ENCODE measurements at places on chromosomes 4 and X.

- no peak for DNase-seq
These were observed 41.2 kb downstream of the NPY5R start for GRCh38 chr4:163384926-163385325.

- no peak for DNase-seq
These were observed 7.9 kb upstream of the PTPN13 start for GRCh38 chr4:86586160-86586572.

DNA sequence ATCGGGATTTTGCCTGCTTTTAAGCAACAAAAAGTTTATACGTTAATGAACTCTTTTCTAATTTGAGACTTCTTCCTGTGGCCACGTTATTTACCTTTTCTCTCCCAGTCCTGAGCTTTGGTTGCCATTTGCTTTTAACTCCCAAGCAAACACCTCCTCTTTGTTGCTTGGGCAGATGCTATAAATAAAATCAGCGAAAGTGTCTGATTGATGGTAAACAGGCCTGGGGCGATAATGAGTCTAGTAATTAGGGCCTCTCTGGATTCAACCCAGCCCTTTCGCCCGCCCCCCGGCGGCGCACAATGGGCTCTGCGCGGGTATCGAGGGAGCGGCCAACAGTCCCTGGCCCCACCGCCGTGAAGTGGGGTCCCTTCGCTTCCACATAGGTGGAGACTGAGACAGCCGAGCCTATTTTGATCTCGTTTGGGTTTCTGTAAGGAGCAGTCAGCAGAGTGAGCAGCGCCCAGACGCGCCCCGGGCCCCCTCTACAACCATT is 790 bp downstream of the CLGN start:
- no peak for DNase-seq

DNA sequence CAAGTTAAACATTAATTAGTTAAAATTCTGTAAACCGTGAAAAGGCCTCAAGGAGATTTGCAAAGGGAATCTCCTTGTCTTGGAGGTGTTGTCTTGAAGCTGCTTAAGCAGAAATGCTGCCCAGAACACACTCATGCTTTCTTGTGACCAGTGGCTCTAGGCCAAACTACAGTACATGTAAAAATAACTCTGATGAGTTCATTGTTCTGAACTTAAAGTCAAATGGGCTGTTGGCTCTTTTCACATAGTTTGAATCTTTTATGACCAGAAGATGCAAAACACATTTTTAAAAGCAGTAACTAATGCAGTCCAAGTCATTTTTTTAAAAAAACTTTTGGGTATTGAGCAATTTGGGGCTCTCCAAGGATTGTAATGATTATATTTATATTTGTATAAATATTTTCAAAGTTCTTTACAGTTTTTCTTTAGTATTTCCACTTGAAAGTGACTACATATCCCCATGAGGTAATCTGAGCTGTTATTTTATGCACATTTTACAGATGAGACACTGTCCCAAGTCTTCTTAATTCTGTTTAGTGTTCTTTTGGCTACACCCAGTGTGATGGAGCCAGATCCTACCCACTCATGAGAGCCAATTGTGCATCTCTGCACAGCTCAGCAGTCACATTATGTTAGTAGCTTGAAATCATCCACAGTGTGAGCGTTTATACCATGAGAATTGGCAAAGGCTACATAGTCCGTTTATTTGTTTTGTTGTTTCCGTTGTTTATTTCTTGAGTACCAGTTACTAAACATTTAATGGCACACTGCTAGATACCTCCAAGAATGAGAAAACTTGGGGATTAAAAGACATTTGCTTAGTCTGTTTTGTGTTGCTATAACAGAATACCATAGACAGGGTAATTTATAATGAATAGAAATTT is 112.8 kb upstream of the ATXN3L start:
- peak; percentile 32 for DNase-seq

- no peak for DNase-seq
These were observed 12.1 kb upstream of the TLR8 start for GRCh38 chrX:12894074-12895030.

DNA sequence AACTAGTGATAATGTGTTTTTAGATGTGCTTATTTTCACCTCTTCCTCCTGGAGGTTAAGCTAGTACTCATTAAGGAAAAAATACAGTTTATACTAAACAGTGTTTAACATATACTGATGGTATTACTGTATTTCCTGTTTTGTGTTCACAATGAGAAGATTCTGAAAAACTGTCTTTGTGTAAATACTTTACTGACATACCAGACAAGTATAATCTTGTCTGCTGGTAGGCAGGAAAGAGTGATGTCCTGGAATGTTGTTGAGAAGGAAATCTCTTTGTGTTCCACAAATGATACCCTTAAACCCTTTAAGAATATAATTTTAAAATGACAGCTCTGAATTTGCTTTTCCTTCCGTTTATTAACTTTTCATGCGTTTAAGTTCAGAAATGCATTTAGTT is 205.5 kb upstream of the NUDT6 start:
- DNase-seq: no peak

DNA sequence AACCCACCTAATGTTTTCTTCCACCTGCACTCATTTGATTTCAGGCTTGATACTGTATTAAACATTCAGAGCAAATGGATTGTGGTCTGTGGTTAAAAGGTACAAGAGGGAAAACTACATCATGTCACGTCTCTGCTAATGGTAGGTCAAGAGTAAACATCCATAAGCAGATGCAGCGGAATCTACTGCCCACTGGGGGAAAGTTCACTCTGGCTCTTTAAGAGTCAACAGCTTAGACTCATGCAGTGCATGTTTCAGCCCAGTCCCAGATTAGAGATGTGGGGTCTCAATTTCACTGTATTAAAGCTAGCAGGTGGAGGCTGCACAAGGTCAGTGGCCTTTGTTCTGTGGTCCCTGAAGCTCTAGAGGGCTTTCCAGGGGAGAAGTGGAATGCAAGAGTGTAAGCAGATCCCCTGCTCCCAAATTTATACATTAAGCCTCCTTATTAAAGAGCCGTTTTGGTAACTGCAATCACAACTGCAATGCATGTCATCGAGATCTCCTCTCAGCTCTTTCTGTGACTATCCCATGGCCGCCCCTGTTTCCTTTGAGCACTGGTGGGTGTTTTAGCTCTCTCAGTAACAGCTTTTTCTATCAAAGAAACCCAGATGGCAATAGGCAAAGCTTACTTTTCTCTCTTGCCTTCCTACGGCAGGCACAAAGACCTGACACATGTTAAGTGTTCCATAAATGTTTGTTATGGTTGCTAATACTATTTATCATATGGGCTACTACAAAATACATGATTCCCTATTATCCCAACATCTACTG is 53.4 kb downstream of the LDB2 start:
- peak; percentile 31 for DNase-seq

DNA sequence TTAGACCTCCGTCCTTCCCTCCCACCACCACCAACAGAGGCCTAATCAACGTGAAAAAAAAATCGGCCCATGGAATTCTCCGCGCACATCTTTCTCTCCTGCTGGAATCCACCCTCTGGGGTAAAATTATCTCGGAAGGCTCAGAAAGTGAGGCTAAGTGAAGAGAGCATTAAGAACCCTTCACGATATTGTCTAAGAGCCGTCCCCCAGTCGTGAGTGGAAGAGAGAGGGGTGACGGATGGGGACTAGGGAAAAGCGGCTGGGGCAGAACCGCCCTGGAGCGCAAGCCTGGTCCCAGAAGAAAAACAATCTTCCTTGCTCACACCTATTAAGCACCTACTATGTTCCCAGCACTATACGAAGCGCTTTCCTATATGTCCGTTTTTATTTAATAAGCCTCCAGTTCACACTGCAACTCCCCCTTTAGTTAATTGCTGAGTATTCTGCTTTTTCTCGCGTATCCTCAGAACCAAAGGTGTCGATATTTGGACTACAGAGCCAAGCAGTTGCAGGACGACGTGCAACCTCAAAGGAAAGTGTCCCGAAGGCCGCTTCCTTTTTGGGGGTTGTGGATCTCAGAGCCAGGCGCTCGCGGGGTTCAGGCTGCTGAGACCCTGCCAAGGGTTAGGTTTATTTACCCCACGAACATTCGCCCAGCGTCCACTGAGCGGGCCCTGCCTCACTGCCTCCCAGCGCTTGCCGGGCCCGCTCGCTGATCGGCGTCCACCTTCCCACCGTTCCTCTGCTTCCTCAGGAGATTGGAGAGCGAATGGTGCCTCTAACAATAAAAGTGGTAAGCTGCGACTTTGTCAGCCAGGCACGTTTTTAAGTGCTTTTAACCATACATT is 889 bp downstream of the MGARP start:
- no peak for DNase-seq

DNA sequence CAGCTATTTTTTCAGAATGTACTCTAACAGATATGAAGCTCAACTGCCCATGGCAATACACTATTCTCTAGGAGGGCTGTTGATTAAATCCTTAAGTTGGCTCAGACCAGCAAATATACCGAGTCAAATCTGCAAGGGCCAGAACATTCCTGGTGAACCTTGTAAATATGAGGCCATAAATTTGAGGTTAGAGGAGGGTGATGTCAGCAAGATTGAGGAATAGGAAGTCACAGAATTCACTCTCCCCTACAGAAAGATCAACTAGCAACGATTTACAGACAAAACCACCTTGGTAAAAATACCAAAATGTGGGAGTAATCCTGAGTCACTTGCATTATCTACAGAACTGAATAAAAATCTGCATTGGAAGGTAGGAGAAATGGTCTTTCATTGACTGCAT is 399.3 kb downstream of the GPM6A start:
- no peak for DNase-seq

DNA sequence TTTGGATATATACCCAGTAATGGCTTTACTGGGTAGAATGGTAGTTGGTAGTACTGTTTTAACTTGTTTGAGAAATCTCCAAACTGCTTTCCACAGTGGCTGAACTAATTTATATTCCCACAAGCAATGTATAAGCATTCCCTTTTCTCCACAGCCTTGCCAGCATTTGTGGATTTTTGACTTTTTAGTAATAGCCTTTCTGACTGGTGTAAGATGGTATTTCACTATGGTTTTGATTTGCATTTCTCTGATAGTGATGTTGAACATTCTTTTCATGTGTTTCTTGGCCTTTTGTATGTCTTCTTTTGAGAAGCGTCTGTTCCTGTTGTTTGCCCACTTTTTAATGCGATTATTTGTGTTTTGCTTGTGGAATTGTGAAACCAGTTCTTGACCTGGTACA is 290.5 kb downstream of the BMPR1B start:
- no peak for DNase-seq

GRCh38 chrX:18252644-18253359 is 32.1 kb upstream of the BEND2 start:
- no peak for DNase-seq

- DNase-seq: no peak
These were observed 582.8 kb upstream of the CPEB2 start for GRCh38 chr4:14419516-14419915.

DNA sequence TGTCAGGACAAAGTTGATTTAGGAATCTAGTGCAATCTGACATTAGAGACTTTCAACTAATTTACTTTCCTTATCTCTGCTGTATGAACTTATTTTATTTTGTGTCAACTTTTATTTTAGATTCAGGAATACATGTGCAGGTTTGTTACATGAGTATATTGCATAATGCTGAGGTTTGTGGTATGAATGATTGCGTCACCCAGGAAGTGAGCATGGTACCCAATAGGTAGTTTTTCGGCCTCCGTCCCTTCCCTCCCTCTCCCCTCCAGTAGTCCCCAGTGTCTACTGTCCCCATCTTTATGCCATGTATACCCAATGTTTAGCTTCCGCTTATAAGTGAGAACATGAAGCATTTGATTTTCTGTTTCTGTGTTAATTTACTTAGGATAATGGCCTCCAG is 68.7 kb upstream of the TEX13D start:
- DNase-seq: no peak

GRCh38 chr4:95023110-95023509 is 265.4 kb downstream of the BMPR1B start:
- no peak for DNase-seq

GRCh38 chrX:43688586-43688985 is 32.5 kb downstream of the MAOA start:
- DNase-seq: no peak

DNA sequence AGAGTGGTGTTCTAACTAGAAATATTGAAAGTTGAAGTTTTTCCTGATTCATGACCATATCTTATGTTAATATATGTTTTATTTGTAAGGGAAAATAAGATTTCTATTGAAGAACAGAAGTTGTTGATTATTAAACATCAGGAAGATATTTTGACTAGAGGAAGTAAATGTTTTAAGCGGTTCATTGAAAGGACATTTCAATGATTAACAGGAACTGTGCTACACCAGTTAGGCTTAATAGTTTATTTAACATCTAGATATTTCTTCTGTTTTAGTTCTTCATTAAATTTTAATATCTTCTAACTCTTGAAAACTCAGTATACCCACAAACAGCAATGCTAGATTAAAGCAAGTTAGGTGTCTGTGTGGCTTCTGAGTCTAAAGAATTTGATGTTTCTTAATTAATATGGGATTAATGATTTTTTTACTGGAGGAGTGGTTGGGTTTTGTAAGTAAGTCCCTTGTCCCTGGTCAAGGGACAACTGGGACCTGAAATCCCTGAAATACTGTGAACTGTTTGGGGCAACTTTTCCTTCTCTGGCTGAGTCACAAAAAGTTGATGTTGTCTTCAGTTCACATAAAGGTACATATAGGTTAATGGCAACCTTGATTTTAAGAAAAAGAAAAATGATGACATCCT is 42.9 kb upstream of the CYP4V2 start:
- DNase-seq: no peak

- DNase-seq: no peak
These were observed 158.0 kb upstream of the CTSO start for GRCh38 chr4:156111686-156112085.

DNA sequence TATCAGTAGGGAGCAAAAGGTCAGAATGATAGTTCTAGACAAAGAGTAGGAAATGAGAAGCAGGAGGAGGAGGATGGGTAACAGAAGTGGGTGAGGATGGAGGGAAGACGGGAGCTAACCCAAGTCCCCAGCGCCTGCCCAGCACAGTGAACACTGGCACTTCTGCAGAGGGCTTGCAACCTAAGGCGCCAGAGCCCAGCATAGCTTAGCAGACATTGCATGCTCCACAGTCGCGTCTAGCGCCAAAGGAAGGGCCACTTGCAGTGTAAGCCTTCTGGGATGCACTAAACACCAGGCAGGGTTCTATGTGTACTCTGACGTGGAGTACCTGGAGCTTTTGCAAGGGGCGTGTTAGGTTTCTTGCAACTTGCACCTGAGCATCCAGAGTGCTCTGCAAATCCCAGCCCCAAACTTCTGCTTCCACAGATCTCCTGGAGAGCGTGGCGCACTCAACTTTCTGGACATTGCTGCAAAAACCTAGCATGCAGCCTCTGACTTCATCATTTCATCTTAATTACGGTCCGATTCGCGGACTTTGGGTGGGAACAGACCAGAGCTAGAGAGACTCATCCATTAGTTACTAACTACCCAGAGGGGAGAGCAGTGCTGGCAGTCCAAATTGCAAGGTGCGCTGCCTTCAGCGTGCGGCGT is 46.5 kb upstream of the NKAP start:
- DNase-seq: no peak
